Mammary microvascular endothelial cell (primary cell): ENCODE measurements at places on chromosomes 1 and 21. TPM values are rescaled to one million over a fixed set of nuclear protein-coding genes. Genes with fewer than 3 reads are reported as not detected.

The TMPRSS15 gene
- not detected in 2 replicates for total RNA-seq

The CNKSR1 gene
- total RNA-seq: not detected in 2 replicates

The PTPN22 gene
- 3.1 TPM in 2 replicates for total RNA-seq

The CD101 gene
- 0.10 TPM in 1 of 2 replicates, not detected in the other for total RNA-seq

The VAMP3 gene
- 180 and 183 TPM in 2 replicates for total RNA-seq

The ALPL gene
- 0.05 and 0.27 TPM in 2 replicates for total RNA-seq

The FCGR3B gene
- not detected in 2 replicates for total RNA-seq

The CNIH3 gene
- total RNA-seq: 0.39 and 0.73 TPM in 2 replicates

The KANK4 gene
- total RNA-seq: not detected in 2 replicates

The PDE9A gene
- 0.15 and 0.53 TPM in 2 replicates for total RNA-seq

The XCL2 gene
- not detected in 2 replicates for total RNA-seq

The DDR2 gene
- total RNA-seq: 3.0 and 3.9 TPM in 2 replicates

The PBXIP1 gene
- total RNA-seq: 41.0 and 47.8 TPM in 2 replicates

The VASH2 gene
- under 0.01 and 0.27 TPM in 2 replicates for total RNA-seq

The TMPRSS2 gene
- not detected in 2 replicates for total RNA-seq

The CFAP107 gene
- total RNA-seq: not detected in 2 replicates

The CELA3A gene
- total RNA-seq: not detected in 2 replicates

The ACTA1 gene
- total RNA-seq: not detected in 2 replicates

The LCA5L gene
- total RNA-seq: 0.07 and 0.74 TPM in 2 replicates

The NBPF11 gene
- total RNA-seq: 1.7 and 2.7 TPM in 2 replicates

The FABP3 gene
- 3.9 and 9.6 TPM in 2 replicates for total RNA-seq

The SPRR4 gene
- total RNA-seq: not detected in 2 replicates

The LRRC71 gene
- 0.34 TPM in 1 of 2 replicates, not detected in the other for total RNA-seq

The LCE2C gene
- not detected in 2 replicates for total RNA-seq

The ELAPOR1 gene
- 0.67 and 0.69 TPM in 2 replicates for total RNA-seq

The YTHDF2 gene
- 63.7 and 72.8 TPM in 2 replicates for total RNA-seq

The RGS16 gene
- 0.07 TPM in 1 of 2 replicates, not detected in the other for total RNA-seq

The IGFN1 gene
- total RNA-seq: not detected in 2 replicates
